CD4-positive, alpha-beta T cell treated with Interleukin-17A for 1 hour (primary cell): ENCODE measurements at places on chromosomes 2 and 18.

- DNase-seq = no peak
Measured at GRCh38 chr2:120547662-120548061, 188.0 kb upstream of the GLI2 start.

- no peak for DNase-seq
Measured at GRCh38 chr2:241379481-241380480, 23.7 kb downstream of the FARP2 start.

DNA sequence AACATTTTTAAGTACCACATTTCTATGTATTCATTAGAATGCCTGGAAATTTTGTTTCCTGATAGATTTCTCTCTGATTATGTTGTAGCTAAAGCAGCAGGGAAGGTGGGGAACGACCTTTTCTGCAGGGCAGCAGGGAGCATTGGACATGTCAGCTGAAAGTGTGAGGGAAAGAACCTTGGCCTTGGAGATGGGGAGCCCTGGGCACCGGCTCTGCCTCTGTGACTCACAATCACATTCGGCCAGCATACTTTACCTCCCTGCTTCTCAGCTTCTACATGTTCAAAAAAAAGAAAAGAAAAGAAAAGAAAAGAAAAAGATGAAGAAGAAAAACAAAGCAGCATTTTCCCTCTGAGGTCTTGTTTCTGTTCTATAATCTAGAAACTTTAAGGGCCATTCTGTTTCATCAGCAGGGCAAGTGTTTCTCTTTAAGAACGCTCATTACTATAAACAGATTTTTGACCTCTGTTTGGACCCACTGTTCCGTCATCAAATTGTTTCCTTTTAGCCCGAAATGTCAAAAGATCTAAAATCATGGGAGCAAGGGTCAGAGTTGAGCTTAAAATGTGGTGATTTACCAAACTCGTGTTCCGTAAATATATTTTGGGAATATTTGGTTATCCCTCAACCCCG, 27.9 kb downstream of the SETBP1 start:
- no peak for DNase-seq

- no peak for DNase-seq
Measured at GRCh38 chr18:3967359-3968180, 487.5 kb downstream of the DLGAP1 start.

GRCh38 chr2:58204195-58204959, 36.7 kb downstream of the FANCL start:
- no peak for DNase-seq

GRCh38 chr2:166112193-166112605, 15.6 kb downstream of the SCN1A start:
- DNase-seq = no peak

DNA sequence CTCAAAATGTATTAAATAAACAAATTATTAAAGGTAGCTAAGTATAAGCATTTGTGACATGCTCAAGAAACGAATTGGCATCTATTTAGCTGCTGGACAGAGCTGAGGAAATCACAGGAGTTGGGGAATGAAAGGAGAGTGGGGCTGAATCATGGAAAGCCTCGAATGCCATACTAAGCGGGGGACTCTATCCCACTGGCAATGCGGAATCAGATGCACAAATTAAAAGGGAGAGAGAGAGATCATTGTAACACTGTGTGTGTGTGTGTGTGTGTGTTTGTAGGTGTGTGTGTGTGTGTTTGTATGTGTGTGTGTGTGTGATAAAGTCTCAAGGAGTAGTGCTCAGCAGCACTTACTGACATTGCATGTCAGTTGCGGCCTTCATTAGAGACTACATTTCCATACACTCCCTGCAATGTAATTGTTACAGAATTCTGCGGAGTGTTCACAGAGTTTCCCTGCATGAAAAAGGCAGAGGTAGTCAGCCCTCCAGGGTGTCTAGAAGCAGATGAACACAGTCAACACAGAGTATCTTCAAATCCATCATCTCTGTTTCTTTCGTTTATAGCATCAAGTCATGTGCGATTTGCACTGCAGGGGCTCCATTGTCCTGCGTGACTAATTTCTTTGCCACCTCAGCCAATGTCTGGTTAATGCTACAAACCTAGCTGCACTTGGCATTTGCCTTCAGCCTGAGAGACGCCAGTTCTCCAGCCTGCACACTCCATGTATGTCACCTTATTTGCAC, 111.7 kb upstream of the CYRIA start:
- DNase-seq = no peak

GRCh38 chr2:96867756-96868554, 1.9 kb downstream of the SEMA4C start:
- DNase-seq = peak; percentile 57
